CD8-positive, alpha-beta memory T cell (primary cell): ENCODE measurements at places on chromosomes 1 and 21. TPM values are rescaled to one million over a fixed set of nuclear protein-coding genes. Genes with fewer than 3 reads are reported as not detected.

DNA sequence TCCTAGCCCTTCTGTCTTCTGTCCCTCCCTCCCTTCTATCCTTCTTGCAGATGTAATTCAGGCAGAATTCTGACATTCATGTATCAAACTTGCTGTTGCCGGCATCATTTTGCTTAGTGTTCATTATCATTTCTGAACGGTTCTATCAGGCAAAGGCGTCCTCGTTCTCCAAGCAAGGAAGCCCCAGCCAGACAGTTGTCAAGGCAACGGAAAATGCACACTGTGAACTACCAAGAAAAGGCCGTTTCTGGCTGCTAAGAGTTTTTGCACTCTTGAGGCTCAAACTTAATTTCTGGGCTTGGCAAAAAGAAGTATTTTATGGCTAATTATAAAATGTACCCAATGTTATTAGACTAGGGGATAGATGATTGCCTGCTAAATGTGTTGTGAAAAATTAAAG is 164.7 kb upstream of the KCNJ15 start:
- no peak overlapping the region for H3K4me3 ChIP-seq
- H3K27me3 ChIP-seq = no peaks in the 10 kb centered on the region
- H3K27ac ChIP-seq = no peak overlapping the region
- DNase-seq = no peak
- no peaks in the 10 kb centered on the region for H3K36me3 ChIP-seq

- no peak overlapping the region for H3K27ac ChIP-seq
- no peak overlapping the region for H3K4me3 ChIP-seq
- no peaks in the 10 kb centered on the region for H3K27me3 ChIP-seq
- peaks cover 8% of the 10 kb centered on the region for H3K4me1 ChIP-seq
- no peak for DNase-seq
Measured at GRCh38 chr1:16254263-16254928, 17.4 kb upstream of the CPLANE2 start.

Gene ERG
- total RNA-seq = not detected

DNA sequence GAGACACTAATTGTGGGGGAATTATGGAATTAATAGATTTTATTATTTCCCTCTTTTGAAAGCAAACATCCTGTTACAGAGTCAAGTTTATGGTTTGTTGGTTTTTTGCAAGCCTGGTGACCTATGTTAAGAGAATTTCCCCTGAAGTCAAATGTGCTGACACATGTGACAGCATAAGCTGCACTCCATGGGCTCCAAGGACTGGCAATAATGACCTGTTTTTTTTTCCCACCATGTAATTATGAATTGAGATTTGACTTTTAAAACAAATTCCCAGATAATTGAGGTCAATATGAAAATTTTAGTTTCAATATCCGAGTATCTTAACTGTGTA is 242.5 kb upstream of the SGIP1 start:
- H3K27me3 ChIP-seq = no peaks in the 10 kb centered on the region
- no peak for DNase-seq
- H3K4me3 ChIP-seq = no peak overlapping the region
- peaks cover under 1% of the 10 kb centered on the region for H3K4me1 ChIP-seq

Gene TMEM82
- not detected for total RNA-seq

DNA sequence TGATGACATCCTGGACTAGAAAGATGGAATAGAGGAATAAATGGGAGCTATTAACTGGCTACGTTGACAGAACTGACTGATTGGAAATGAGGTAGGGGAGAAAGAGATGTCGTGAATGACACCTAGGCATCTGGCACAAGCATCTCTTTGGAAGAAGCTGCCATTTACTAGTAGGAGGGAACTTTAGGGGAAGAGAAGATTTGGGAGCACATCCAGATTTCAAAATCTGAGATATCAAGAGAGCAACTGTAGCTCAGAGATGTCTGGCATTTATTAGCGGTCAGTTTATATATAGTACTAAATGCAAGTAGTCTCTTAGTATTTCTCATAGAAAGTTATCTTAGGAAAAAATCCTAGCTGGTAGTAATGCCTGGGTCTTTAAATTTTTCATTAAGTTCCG is 131.9 kb upstream of the C1orf105 start:
- no peaks in the 10 kb centered on the region for H3K27me3 ChIP-seq
- no peak overlapping the region for H3K4me3 ChIP-seq
- H3K27ac ChIP-seq = no peak overlapping the region
- no peaks in the 10 kb centered on the region for H3K4me1 ChIP-seq
- no peaks in the 10 kb centered on the region for H3K36me3 ChIP-seq
- DNase-seq = no peak

DNA sequence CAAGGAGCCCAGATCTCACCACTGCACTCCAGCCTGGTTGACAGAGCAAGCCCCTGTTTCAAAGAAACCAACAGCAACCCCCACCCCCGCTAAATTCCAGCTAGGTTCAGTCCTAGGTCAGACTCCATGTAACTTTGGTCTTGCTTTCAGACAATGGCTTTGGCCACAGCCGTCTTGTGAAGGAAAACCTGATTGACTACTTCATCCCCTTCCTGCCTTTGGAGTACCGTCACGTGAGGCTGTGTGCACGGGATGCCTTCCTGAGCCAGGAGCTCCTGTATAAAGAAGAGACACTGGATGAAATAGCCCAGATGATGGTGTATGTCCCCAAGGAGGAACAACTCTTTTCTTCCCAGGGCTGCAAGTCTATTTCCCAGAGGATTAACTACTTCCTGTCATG is 12.9 kb downstream of the TOR3A start:
- DNase-seq = no peak
- H3K36me3 ChIP-seq = peaks cover 20% of the 10 kb centered on the region

GRCh38 chr21:27647921-27648320 is 681.0 kb upstream of the ADAMTS5 start:
- DNase-seq = no peak
- H3K27me3 ChIP-seq = no peaks in the 10 kb centered on the region
- H3K4me3 ChIP-seq = no peak overlapping the region
- no peak overlapping the region for H3K27ac ChIP-seq
- no peaks in the 10 kb centered on the region for H3K36me3 ChIP-seq

DNA sequence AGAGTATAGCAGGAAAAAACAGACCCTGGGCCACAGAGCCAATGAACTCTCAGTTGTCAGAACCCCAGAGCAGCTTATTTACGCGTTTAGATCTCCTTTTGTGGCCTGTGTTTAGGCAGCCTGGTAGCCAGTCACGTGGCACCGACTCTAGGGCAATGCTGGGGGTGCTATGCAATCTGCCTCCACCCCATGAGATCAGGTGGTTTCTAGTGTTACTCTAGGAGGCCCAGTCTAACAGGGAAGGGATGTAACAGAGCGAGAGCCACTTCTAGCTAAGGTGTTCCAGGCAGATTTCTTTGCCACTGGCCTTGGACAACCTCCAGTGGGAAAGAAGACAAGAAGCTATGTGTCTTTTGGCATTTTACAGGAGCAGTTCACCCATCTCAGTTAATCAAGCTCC is 12.0 kb upstream of the A3GALT2 start:
- peaks cover 7% of the 10 kb centered on the region for H3K4me1 ChIP-seq
- H3K4me3 ChIP-seq = no peak overlapping the region
- H3K36me3 ChIP-seq = peaks cover 35% of the 10 kb centered on the region
- H3K27me3 ChIP-seq = no peaks in the 10 kb centered on the region
